GM10248 (cell line): ENCODE measurements at places on chromosomes 2 and 18.

- peak; percentile 25 for DNase-seq
These were observed 2.2 kb downstream of the KLHL29 start for GRCh38 chr2:23387221-23387550.

- DNase-seq: no peak
These were observed 2.5 kb downstream of the GALNT3 start for GRCh38 chr2:165791421-165792103.

GRCh38 chr18:76613053-76613754 is 118.2 kb upstream of the ZNF516 start:
- DNase-seq: no peak

DNA sequence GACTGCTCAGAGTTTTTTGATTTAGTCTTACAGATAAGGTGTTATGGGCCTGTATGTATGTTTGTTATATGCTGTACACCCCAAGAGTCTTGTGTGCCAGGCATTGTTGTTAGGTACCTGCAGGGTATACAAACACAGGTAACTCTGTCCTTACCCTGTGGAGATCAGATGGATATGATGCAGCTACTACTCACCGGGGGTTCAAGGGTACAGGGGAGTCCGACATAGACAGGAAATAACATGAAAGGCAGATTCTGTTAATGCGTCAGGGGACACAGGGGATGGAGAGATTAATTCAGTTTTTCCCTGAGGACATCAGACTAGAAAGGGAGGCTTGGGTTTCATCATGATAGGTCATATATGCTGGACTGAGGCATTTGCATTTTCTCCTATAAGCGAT is 31.3 kb downstream of the TRAK2 start:
- DNase-seq: no peak

DNA sequence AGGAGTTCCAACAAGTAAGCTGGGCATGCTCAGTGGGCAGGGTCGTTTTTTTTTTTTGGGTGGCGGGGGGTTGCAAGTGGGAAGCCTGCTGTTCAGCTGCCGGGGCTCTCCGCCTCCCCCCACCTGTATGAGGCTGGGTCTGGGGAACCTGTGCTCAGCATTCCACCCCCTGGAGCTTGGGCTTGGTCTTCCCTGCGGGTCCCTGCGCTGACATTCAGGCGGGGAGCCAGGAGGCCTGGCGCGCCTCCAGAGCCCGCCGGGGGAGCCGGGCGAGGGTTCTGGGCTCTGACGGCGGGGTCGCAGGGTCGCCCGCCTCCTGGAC is 822 bp upstream of the GPD2 start:
- no peak for DNase-seq

GRCh38 chr18:57916684-57917083 is 113.6 kb upstream of the ATP8B1 start:
- DNase-seq: no peak

DNA sequence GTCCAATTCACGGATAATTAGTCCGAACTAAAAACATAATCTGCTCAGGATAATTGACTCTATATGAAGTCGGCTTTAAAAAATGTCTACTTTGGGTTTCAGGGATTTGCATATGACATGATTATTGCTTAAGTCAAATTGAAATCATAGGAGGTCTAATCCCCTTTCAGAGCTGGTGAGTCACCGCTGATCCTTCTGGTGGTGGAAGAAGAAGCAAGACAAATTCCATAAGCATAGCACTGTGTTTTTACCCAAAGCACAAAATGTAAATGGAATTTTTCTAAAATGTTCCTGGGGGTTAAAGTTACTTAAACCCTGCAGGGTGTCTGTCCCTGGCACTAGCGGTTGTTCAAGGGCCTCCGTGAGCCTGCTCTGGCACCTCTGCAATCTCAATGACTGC is 460.2 kb downstream of the LRATD1 start:
- DNase-seq: no peak
